ENCODE measurements at places on chromosomes 6 and 20. TPM values are rescaled to one million over a fixed set of nuclear protein-coding genes. Genes with fewer than 3 reads are reported as not detected.

ME1 gene
- total RNA-seq, result 82.4 TPM

ROMO1 gene
- 308 TPM for total RNA-seq

NDUFAF4 gene
- 12.5 TPM for total RNA-seq

CD24 gene
- 57.5 TPM for total RNA-seq

CLPSL1 gene
- not detected for total RNA-seq

C6orf141 gene
- total RNA-seq, result 1.7 TPM

SLC24A3 gene
- 0.89 TPM for total RNA-seq

COL20A1 gene
- total RNA-seq, result not detected

NKX2-4 gene
- total RNA-seq, result not detected

PBOV1 gene
- total RNA-seq, result not detected

SLC22A1 gene
- 1.8 TPM for total RNA-seq

VSX1 gene
- 0.06 TPM for total RNA-seq

OARD1 gene
- total RNA-seq, result 35.5 TPM

SYNDIG1 gene
- 0.95 TPM for total RNA-seq

GSTA2 gene
- total RNA-seq, result 4.9 TPM
